ENCODE measurements at places on chromosomes 6 and 20.

DNA sequence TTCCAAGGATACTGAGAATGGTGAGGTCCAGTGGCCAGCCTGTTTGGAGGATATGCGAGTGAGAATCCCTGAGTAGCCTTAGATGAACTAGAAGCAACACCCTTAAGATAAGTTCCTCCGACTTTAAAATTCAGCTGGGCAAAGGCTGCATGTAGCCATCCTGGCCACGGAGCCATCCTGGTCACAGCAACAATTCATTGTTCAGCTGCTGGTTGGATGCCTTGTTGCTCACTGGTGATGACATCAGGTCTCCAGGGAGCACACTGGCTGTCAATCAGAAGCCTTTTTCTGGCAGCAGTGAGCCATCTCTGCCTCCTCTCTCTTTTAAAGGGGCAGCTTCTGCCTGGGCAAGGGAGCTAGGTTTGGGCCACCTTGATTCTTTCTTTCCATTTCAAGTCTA is 22.4 kb upstream of the RIMS4 start:
- no peak for DNase-seq

DNA sequence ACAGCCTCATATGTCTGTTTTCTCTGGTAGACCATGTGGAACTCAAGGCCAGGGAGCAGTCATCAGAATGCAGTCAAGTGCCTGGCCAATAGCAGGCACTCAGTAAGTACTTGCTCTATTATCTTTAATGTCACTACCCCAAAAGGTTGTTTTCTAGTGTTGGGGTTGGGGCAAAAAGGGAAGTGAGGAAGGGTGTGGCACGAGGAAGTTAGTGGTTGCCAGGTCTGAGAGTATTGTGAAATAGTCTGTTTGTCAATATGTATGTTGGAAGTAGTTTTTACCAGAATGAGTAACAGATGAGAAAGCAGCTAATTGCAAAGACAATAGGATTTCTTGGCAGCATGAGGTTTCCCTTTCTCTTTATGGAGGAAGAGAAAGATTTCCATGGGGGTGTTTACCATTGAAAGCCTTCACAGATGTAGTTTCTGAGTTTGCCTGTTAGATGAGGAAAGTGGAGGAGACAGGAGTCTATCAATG is 59.5 kb upstream of the ARMH2 start:
- no peak for DNase-seq

GRCh38 chr6:37850260-37850659 is 30.7 kb downstream of the ZFAND3 start:
- DNase-seq, result no peak

- DNase-seq, result no peak
Observed at GRCh38 chr6:31186052-31186734, 15.7 kb upstream of the POU5F1 start.

GRCh38 chr6:16706911-16707783 is 54.1 kb downstream of the ATXN1 start:
- no peak for DNase-seq

DNA sequence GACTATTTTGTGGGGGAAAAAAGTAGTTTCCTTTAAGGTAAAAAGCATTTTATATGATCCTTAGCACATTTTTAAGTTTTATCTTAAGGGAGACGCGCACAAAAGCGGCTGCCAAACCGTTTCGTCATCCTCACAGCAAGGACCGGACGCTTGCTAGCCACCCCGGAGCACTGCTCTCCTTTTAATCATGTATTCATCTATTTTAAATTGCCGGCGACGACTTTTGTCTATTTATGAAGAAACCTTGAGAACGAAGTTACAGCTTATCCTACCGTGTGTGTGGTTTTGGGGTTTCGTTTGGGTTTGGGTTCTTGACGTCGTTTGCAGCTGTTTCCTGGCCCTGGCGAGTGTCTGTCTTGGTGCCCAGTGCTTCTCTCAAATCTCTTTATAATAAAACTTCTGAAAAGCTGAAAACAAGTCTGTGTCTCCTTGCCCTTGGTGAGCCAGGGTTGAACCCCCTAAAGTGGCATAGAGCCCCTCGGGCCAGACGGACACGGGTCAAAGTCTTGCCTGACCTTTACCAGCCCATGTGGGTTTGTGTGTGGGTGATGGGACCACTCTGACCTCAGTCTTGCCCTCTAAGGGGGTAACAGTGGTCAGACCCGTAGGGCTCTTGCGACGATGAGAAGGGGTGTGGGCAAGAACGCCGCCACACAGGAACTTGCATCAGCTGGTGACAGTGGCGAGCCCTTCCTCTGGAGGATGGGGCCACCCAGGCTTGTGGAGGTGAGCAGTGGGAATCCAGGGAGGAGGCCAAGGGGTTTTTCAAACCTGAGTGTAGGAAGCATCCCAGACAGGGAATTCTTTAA is 117.6 kb downstream of the JPH2 start:
- DNase-seq, result no peak

DNA sequence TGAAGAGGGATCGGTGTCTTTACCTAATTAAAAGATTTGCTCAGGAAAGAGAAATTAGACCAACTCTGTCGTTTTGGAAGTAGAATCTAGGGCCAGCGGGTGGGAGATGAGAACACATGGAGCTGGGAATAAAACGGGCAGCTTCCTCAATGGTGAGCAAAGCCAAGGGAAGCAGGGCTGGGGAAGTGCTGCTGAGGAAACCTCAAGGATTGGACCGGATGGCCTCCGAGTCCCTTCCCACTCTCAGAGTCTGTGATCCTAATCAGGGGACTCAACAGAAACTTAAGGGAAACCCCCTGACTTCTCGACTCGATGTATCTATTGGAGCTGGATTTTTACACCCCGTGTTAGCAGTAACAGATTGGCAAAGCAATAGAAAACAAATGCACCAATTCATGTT is 10.8 kb downstream of the GCNT2 start:
- no peak for DNase-seq

- DNase-seq, result no peak
Observed at GRCh38 chr6:147585256-147585655, 76.8 kb downstream of the SAMD5 start.
